Stimulated activated effector memory CD8-positive, alpha-beta T cell treated with anti-CD3 and anti-CD28 coated beads, Interleukin-12 subunit alpha, Interleukin-12 subunit beta, amount 100 ng/mL, for 72 hours (primary cell): ENCODE measurements at places on chromosomes 6 and 20.

DNA sequence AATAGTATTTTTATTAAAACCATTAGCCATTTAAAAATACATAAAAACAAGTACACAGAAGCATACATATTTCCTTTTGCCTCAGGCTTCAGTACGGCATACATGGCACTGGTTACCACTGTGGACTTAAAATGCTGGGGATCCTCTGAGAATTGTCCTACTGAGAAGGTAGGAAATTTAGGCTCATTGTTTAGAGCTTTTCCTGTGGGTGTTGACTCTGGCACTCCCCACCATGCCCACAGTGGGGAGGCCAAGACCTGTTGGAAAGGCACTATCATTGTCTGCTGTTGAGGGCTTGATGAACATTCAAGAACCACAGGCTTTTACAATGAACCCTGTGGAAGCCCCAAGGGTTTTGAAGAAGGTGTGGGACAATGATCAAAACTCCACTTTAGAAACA is 473.4 kb downstream of the BTBD3 start:
- no peak for DNase-seq

GRCh38 chr6:69866770-69867638 is 648 bp downstream of the COL19A1 start:
- peak; percentile 75 for DNase-seq

GRCh38 chr6:14598017-14598864 is 480.7 kb downstream of the CD83 start:
- DNase-seq, result no peak

GRCh38 chr6:126033696-126034095 is 47.4 kb downstream of the TRMT11 start:
- DNase-seq, result no peak

DNA sequence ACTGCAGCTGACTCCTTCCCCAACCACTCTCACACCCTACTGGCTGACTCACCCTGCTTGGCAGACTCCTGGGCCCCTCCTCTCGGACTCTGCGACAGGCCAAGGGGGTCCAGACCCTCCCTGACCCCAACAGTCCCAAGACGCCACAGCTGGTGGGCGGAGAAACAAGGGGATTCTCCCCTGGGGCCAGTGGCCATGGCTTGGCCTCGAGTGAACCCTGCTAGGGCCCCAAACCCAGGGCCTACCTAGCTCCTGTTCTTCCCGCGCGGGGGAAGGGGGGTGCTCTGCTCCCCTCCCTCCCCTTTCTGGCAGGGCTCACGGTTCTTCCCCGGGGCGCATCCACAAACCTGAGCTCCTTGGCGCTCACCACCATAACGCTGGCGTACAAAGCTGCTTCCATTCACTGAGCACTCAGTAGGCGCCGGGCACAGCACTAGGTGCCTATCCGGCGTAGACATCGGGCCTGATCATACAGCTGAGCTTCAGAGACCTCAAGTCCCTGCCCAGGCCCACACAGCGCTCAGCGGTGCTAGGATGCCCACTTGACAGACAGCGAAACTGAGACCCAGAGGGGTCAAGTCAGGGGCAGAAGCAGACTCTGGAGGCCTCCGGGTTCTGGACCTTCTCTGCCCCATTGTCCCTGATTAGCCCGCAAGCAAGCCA is 597 bp downstream of the ADA start:
- peak; percentile 72 for DNase-seq

GRCh38 chr6:129719692-129720091 is 9.7 kb upstream of the ARHGAP18 start:
- no peak for DNase-seq

GRCh38 chr6:78523622-78524021 is 343.7 kb upstream of the IRAK1BP1 start:
- DNase-seq, result no peak

DNA sequence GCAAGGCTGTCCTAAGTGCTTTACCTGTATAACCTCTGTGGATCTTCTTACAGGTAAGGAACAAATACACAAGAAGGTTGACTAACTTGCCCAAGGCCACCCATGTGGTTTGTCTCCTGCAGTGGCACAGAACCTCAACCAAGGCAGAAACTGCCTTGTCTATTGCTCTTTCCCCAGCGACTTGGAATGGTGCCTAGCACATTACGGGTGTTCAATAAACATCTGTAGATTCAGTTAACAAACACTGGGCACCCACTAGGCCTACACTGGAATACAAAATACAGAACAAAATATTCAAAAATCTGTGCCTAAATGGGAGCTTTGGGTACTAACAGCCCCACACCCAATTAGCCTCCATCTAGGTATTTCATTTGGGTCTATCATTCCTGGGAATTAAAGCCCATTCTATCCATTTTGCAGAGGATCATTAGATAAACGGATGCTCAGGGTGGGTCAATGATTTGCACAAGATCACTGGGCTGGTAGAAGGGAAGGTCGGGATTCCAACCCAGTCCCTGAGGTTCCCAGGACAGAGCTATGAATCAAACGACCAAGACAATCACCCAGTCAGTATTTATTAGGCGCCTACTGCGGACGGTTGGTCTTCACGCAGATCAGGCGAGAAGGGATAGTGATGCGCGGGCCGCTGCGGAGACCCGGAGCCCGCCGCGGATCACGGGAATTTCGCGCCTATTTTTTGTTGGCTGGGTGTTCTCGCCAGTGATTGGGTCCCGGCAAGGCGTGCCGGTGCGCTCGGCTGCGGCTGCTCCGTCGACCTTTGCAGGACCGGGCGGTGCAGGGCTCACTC is at the start of gene STK35:
TSS of gene STK35 (plus strand) at position 771 of the 808 bp plus-strand sequence. CDS start 55 bp downstream, outside the sequence.
- no peak for DNase-seq

GRCh38 chr20:2316847-2317495 is 21.2 kb downstream of the TGM3 start:
- no peak for DNase-seq
